ENCODE measurements at places on chromosomes 6 and 20. TPM values are rescaled to one million over a fixed set of nuclear protein-coding genes. Genes with fewer than 3 reads are reported as not detected.

The PPP1R3G gene
- total RNA-seq = 3.8 TPM

The VGLL2 gene
- not detected for total RNA-seq

The BHLHE23 gene
- not detected for total RNA-seq

The HSPA12B gene
- 1.9 TPM for total RNA-seq

The CARMIL1 gene
- total RNA-seq = 17.7 TPM

The MOG gene
- total RNA-seq = not detected

The MCCD1 gene
- total RNA-seq = not detected

The SLC23A2 gene
- 9.0 TPM for total RNA-seq

The DEFB124 gene
- not detected for total RNA-seq

The FAXC gene
- 0.26 TPM for total RNA-seq

The SLC22A16 gene
- total RNA-seq = not detected

The CST2 gene
- not detected for total RNA-seq
